ENCODE measurements at places on chromosomes 12 and 14. TPM values are rescaled to one million over a fixed set of nuclear protein-coding genes. Genes with fewer than 3 reads are reported as not detected.

DNA sequence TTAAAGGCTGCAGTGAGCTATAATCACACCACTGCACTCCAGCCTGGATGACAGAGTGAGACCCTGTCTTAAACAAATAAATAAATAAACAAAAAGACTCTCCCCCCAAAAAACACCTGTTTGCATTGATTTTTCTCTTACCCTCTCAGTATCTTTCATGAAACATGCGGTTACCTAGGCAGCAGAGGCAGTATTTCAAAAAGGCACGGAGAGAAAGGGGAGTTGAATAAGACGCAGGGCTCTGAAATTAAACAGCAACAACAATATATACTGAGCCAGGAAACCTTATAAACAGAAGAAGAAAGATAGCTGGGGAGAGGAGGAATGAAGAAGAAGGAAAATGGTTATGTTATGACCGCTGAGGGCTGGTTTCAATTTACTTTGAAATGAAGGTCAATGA lies 277.6 kb downstream of the BTG1 start:
- DNase-seq = no peak

The BHLHE41 gene
- total RNA-seq = 29.8 TPM

The SPSB2 gene
- 9.2 TPM for total RNA-seq

DNA sequence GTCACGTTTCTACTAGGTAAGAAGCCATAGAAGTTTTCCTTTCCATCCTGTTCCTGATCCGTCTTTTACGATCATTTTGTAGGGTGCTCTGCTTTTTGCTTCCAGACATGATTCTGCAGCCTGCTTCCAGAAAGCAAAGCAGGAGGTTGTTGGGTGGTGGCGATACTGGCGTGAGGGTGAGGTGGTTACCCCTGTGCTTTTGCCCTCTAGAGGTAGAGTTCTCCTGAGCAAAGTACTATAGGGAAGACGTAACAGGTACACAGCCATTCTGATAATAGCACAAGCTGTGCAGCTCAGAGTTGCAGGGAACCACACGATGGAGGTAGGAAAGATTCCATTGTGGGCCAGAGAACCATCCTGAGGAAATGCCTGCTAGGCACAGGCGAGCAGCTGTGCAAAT lies 186.0 kb downstream of the PAH start:
- no peak for DNase-seq

GRCh38 chr12:125402874-125403789 lies 337.9 kb downstream of the AACS start:
- no peak for DNase-seq

DNA sequence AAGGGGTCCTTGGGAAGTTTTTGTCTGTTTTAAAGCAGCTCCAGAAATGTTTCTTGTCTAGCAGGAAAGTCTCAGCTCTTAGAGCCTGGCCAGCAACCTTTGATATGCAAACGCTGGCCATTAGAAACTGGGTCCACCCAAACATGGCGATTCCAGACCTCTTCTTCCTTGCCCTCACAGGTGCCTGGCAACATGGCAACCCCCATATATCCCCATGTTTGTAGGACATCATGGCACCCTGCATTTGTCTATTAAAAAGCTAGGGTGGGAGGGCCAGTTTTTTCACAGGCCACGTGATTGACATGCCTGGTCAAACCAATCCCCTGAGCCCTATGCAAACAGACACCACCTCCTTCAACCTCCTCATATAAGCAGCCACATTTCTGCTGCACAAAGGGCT lies 848.7 kb upstream of the FOXG1 start:
- no peak for DNase-seq

- DNase-seq = no peak
Observed at GRCh38 chr12:114381177-114381576, 24.8 kb downstream of the TBX5 start.

The RASSF9 gene
- 2.4 TPM for total RNA-seq

GRCh38 chr14:102620413-102620812 lies 28.0 kb downstream of the RCOR1 start:
- no peak for DNase-seq

The RPS6KA5 gene
- total RNA-seq = 4.6 TPM

The GPD1 gene
- 5.0 TPM for total RNA-seq

DNA sequence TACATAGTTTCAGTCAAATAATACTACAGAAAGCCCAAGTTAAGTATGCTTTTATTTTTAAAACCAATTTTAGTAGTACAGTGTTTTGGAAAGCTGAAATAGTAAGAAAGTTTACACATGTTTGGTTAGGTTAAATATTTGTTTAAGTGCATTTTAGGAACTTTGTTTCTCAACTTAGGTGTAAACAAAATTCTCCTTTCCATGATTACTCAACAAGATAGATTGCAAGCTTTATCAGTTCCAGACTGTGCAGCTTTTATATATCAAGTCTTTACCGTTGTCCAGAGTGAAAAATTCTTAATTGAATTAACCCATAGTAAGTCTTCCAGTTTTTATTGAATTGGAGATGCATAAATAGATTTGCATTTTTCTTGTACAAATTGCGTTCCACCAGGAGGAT lies 45.1 kb downstream of the PIWIL1 start:
- DNase-seq = no peak

- DNase-seq = no peak
Observed at GRCh38 chr14:79820866-79821535, 390.3 kb downstream of the DIO2 start.

DNA sequence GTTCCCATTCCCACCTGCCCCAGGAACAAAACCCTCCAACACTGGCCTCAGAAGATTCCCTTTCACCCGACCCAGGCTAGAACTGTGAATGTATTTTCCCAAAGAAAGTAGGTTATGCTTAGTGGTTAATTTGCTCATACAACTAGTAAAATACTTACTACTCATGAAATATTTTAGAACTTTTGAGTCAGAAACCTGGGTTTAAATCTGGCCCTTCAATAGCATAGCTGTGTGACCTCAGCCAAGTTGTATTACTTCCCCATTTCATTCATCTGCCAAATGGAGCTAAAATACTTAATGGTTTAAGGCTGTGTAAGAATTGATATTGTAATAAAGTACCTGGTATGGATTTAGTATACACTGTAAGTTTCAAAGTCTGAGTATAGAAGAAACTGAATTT lies 69.1 kb upstream of the DNM1L start:
- DNase-seq = no peak
